Chondrocyte (in vitro differentiated cells): ENCODE measurements at places on chromosomes 2 and 18.

DNA sequence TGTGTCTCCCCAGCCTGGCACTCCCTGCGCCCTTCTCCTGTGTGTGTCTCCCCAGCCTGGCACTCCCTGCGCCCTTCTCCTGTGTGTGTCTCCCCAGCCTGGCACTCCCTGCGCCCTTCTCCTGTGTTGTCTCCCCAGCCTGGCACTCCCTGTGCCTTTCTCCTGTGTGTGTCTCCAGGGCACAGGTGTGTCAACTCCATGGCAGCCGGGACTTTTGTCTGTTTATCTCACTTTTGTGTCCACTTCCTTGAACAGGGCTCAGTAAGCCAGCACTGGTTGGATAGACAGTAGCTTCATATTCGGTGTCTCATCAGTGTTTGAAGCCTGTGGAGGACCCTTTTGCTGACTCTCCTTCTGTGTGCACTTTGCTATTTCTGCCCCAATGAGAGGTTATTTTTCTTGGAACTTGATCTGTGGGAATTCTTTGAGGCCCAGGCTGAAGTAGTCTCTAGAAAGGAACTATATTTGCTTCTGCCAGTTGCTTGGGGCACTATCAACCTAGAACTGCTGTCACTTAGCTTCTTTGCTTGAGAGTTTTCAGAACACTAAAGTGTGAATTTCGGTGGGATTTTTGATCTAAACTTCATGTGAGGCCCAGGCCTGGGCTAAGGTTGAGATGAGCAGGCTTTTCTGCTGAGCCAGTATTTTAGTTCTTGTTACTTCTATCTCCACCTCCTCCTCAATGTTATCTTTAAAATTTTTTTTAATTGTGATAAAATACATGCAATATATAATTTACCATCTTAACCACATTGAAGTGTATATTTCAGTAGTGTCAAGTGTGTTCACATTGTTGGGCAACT, 8.3 kb upstream of the ASB1 start:
- DNase-seq: no peak

DNA sequence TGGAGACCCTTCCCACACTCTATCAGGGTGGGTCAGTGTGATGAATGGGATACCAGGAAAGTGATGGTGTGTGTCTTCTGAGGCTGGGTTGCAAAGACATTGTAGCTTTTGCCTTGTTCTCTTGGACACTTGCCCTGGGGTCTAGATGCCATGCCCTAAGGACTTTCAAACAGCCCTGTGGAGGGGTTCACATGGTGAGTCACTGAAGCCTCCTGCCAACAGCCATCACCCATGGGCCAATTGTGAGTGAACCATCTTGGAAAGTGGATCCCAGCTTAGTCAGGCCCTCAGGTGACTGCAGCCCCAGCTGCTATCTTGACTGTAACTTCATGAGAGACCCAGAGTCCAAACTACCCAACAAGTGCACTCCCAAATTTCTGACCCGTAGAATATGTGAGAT, 25.8 kb upstream of the IGFBP5 start:
- no peak for DNase-seq

DNA sequence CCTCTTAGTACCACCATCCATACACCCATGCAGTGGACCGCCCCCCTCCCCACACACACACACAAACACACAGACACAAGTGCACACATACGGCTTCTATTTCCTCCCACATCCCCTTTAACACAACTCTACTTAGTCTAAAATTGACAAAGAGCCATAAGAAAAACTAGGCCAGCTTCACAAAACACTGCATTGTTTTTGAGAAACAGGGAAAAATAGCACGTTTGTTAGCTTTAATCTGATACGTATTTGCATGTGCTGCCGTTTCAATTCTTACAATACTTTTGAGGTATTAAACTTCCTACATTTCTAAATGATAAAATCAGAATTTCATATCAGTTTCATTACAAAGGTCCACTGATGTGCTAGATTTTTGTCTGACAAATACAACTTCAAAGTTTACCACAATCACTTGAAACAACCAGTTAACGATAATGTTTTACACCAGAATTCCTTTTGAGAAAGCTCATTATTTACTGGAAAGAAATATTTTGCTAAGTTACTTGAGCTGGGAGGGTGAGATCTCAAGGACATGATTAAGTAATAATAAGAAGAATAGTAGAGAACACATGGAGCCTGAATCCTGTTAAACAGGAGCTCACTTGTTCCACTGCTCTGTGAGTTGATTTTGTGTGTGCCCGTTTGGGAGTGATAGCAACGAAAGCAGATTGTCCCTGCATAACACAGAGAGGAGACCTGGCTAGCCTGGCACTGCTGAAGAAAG, 74.5 kb downstream of the MOGAT1 start:
- no peak for DNase-seq

GRCh38 chr2:102284611-102285010, 26.8 kb upstream of the IL1RL1 start:
- DNase-seq: no peak

- no peak for DNase-seq
Observed at GRCh38 chr18:69217196-69218000, 183.3 kb upstream of the DOK6 start.

DNA sequence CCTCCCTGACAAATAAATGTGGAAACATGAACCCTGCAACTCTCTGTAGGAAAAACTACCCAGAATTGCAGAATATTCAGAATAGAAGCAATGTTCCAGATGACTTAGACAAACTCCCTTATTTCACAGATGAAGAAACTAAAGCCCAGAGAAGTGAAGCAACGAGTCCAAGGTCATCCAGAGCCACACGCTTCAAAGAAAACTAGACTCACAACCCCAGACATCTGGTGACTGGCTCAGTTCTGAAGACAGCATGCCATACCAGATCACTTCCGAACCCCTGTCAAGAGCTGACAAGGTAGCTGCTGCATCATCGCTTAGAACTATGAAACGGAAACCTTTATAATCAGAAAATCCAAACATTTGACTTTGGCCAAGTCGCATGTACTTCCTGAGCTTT, 101.3 kb downstream of the PID1 start:
- no peak for DNase-seq

GRCh38 chr2:189437926-189438325, 3.3 kb upstream of the WDR75 start:
- no peak for DNase-seq

DNA sequence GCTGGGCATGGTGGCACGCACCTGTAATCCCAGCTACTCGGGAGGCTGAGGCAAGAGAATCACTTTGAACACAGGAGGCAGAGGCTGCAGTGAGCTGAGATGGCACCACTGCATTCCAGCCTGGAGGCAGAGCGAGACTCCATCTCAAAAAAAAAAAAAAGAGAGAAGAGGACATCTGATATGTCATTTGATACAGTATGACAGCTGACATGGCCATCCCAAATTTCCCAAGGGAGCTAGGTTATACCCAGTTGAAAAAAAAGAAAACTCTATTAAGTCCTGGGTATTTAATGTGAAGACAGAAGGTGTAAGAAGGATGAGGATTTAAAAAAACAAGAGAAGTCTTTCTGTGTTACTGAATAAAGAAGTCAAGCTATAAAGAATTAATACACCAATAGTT, 23.3 kb downstream of the CLASP1 start:
- DNase-seq: no peak

GRCh38 chr18:11669271-11669947, 19.7 kb upstream of the GNAL start:
- DNase-seq: no peak

- no peak for DNase-seq
Observed at GRCh38 chr2:164824872-164825271, 16.8 kb downstream of the COBLL1 start.

GRCh38 chr2:133303150-133303549, 265.1 kb downstream of the NCKAP5 start:
- no peak for DNase-seq

- DNase-seq: no peak
Observed at GRCh38 chr2:112257575-112257974, 2.7 kb upstream of the ZC3H8 start.

DNA sequence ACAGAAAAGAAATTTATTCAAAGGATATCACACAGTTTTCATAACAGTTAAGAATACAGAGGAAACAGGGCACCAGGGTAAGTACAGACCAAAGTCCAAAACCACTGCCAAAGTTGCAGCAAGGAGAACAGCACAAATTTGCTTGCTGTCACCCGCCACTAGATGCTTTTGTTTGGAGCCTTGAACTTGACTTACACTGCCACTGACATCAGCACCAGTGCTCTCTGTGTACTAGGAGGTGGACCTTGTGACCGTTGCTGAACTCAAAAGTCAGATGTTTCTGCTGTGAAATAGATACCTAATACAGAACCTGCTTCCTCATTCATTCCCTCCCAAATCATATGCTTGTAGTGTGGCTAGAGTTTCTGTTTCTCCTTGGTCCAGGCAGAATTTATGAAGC, 578.3 kb upstream of the TMEFF2 start:
- DNase-seq: no peak

GRCh38 chr2:67783026-67783425, 279.8 kb downstream of the C1D start:
- no peak for DNase-seq
